Tibial artery (tissue), 4 donors: ENCODE measurements at places on chromosomes 13 and 19.

DNA sequence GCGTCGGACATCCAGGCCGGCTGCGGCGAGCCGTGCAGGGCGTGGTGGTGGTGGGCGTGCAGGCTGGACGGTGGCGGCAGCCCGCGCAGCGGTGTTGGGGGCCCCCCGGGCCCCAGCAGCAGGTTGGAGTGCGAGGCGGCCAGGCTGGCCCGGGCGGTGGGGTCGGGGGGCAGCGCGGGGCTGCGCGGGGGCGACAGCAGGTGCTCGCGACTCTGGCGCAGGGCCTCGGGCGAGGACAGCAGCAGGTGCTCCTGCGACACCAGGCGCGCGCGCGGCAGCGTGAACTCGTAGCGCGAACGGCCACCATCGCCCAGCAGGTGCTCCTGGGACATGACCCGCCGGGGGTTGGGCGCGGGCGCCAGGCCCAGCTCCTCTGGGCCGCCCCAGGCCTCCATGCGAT, 9.8 kb downstream of the SHISA7 start:
- H3K4me1 ChIP-seq = no peaks in the 10 kb centered on the region
- DNase-seq = no peak
- no peak overlapping the region for H3K27ac ChIP-seq
- H3K36me3 ChIP-seq = no peaks in the 10 kb centered on the region

DNA sequence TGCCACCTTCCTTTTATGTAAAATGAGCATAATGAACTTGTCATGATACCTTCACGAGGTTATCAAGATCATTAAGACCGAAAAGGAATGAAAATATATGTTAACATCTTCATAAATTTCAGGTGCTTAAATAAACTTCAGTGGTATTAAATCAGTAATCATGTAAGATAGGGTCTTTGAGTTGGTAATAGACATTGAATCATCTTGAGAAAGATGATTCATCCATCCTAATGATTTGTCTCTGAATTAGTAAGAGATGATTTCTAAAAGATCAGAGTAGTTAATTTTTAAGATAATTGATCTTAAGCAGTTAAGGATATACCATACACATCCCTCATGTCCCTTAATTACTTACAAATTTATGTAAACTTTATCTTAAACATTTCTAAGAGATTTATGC, 52.0 kb downstream of the COG3 start:
- no peak overlapping the region for H3K4me3 ChIP-seq
- no peak overlapping the region for H3K27ac ChIP-seq
- no peaks in the 10 kb centered on the region for H3K4me1 ChIP-seq
- no peaks in the 10 kb centered on the region for H3K27me3 ChIP-seq
- H3K36me3 ChIP-seq = peaks cover 68% of the 10 kb centered on the region

GRCh38 chr13:20503088-20504083, 22.3 kb downstream of the CRYL1 start:
- H3K27ac ChIP-seq = no peak overlapping the region
- no peaks in the 10 kb centered on the region for H3K27me3 ChIP-seq
- DNase-seq = no peak

DNA sequence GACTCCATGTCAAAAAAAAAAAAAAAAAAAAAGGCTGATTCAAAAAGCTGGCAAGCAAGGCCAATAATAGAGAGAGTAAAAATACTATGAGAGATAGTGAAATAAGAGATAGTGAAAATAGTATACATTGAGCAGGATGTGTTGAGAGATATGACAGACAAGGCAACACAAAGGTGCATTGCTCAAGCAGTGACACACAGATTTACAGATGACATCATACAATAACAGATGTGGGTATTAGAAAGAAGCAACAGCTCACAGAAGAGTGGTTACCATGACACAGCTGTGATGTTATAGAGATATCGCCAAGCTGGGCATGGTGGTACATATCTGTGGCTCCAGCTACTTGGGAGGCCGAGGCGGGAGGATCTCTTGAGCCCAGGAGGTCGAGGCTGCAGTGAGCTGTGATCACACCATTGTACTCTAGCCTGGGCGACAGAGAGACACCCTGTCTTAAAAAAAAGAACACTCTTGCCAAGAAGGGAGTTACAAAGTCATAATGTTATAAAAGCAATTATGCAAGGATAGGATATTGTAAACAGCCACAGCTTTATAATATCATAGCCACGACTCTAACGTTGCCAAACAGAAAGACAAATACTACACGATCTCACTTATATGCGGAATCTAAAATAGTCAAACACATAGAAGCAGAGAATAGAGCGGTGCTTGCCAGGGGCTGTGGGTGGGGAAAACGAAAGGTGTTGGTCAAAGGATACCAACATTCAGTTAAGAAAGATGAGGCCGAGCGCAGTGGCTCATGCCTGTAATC, 10.3 kb downstream of the TNFSF9 start:
- no peaks in the 10 kb centered on the region for H3K36me3 ChIP-seq
- H3K27ac ChIP-seq = no peak overlapping the region

DNA sequence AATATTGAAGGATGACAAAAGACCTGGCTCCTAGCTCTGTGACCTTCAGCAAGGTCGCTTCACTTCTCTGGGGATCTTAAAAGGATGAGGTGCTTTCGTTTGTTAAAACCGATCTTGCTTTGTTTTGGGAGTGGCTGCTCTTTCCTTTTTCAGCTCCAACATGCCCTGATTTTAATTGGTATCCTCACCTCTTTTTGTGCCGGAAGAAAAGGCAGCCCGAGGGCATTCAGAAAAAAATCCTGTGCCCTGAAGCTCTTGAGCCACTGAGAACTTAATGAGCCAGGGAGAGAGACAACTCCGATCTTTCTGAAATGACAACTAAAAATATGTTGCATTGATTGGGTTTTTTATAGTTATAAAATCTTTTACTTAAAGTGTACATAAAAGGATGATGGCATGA, 19.4 kb downstream of the CLDN10 start:
- no peak for DNase-seq
- H3K27me3 ChIP-seq = no peaks in the 10 kb centered on the region
- H3K27ac ChIP-seq = no peak overlapping the region
- H3K36me3 ChIP-seq = no peaks in the 10 kb centered on the region
